ENCODE measurements at places on chromosomes 5 and 9.

GRCh38 chr9:437066-437465 is 222.4 kb downstream of the DOCK8 start:
- DNase-seq: no peak

DNA sequence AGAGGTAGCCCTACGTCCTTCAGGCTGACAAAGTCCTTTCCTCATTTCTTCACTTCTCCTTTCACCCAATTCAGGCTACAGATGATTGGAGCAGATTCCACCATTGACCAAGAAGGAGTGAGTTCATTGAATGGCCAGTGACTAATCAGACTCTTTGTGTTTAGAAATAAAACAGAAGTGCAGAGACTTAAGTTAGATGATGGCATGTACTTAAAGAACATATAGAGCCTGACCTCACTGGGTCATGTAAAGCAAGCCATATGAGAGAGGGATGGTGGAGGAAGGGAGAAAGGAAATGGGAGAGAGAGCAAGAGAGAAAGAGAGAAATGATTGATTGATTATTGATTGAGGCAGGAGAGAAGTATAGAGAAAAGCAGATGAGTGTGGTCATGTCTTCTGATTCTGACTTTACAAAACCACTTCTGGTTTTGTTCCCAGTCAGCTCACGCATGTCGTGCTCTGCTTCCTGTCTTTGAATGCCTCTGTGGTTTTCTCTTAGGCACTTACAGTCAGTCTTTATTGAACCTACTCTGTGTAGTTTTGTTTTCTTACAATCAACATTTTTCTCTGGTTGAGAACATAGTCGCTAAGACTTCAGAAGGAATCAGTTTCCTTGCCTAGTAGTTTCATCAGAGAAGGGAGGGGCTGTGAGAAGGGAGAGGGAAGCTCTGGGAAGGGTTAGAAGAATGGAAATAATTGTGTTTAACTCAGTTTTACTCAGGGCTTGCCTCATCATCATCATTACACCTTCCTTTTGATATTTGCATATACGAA is 149.2 kb upstream of the KLF9 start:
- no peak for DNase-seq

DNA sequence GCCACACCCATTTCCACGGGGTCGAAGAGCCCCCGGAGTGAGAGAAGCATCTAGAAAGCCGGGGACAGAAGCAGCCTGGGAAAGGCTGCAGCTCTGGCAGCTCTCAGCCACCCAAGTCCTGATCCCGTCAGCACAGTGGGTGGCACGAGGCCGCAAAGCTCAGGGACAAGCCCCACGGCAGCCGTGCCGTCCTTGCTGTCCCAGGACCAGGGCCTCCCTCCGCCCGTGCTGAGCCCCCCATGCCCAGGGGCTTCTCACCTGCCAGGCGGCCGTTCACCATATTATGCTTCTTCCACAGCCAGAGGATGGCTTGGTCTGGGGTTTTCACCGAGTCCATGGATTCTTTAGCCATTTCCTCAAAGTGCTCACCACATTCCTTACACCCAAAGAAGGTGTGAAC is 6.1 kb upstream of the LHX3 start:
- DNase-seq: no peak

DNA sequence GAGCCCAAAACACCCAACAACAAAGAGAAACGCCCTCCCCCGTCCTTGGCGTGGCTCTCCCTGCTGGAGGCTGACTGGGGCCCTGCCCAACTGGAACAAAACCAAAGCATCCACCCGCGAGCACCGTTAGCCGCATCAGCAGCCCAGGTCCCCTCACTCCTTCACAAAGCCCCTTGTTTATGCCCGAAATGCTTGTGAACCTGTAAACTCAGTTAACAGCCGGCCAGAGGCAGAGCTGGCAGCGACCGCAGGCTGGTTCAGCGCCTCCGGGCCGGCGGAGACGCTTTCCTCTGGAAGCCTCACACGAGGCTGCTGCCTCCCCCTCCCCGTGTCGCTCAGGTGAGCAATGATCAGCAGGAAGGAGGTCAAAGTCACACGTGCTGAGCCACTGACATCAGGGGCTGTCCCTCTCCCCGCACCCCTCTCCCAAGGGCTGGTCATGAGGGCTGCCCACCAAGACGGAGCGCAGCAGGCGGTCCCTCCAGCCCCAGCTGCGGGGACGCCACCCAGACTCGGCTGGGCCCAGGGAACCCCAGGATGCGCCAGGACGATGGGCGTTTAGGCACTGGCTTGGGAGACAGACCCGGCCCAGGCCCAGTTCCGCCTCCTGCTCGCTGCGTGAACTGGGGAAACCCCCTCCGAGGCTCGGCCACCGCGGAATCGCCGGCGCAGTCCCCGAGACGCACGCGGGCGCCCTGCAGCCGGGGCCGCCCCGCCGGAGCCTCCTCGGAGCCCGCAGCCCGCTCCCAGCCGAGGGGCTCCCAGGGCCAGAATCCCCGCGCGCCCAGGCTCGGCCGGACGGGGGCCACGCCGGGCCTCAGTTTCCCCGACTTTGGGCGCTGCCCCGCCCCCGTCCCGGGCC is 563 bp downstream of the SNAPC4 start:
- DNase-seq: no peak

DNA sequence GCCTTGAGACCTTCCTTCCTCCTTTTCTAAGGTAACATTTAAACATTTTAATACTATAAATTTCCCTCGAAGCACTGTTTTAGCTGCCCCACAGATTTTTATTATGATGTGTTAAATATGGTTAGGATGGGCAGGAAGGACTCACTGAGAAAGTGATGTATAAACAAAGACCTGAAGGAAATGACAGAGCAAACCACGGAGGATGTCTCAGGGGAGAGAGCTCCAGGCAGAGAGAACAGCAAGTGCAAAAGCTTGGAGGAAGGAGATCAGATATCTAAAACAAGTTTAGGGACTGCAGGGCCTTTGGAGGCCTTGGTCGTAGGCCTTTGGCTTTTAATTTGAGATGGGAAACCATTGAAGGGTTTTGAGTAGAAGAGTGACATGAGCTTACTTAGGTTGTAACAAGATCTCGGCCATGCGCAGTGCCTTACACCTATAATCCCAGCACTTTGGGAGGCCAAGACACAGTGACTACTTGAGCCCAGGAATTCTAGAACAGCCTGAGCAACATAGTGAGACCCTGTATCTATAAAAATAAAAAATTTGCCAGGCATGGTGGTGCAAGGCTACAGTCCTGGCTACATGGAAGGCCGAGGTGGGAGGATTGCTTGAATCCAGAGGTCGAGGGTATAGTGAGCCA is 35.5 kb upstream of the LRRTM2 start:
- no peak for DNase-seq

DNA sequence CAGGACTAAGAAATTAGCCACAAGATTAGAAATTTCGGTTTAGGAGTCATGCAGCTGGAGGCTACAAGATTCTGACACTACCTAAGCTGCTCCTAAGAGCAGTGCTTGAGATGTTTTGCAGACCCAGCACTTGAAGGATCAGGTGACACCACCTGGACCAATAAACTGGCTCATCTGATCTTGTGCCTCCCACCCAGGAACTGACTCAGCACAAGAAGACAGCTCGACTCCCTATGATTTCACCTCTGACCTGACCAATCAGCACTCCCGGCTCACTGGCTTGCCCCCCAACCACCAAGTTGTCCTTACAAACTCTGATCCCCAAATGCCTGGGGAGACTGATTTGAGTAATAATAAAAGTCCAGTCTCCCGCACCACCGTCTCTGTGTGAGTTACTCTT is 170.4 kb downstream of the TTC39B start:
- no peak for DNase-seq

DNA sequence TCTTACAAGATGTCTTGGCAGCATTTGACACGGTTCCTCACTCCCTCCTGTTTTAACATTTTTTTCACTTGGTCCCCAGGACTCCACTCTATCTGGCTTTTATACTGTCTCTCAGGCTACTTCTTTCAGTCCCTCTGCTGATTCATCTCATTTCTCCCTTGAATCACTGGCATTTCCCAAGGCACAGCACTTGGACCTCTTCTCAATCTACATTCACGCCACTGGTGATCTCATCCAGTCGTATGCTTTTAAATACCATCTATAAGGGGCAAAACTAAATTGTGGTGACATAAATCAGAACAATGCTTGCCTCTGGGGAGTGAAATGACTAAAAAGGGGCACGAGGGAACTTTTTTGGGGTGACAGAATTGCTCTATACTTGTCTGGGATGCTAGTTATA is 47.1 kb downstream of the MAPKAP1 start:
- no peak for DNase-seq

- no peak for DNase-seq
These were observed 108.4 kb downstream of the PSD2 start for GRCh38 chr5:139903795-139904565.

DNA sequence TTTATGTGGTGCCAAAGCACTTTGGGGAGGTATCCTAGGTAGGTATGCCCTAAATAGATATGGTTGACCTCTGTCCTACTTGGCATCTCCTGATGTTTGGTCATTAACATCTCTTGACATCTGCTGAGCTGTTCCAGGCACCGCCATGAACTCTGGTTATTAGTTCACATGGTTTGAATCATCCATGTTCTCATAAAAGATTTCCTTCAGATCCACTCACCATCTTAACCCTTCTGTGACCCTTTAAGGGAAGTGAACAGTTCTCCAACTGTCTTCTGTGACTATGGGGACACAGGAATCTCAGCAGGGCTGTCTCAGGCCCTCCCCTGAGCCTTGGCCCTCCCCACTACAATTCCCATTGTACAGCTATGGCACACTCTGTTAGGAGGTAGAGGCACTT is 167.7 kb downstream of the CDH6 start:
- no peak for DNase-seq

DNA sequence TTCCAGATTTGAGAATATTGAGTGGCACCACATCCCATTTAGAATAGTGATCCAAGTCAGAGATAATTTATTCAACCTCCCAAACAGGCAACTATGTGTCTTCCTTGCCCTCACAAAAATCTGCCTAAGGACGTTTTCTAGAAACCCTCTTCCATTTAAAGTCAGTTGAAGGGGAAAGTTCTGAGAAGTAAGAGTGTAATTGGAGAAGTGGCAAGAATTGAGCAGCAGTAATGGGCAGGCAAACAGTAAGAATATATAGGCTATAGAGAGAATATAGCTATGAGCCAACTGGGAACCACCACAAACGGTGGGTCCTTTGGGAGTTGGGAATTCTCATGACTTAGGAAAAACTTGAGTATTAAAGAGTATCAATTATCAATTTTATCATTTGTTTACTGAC is 31.1 kb upstream of the CETN3 start:
- no peak for DNase-seq

DNA sequence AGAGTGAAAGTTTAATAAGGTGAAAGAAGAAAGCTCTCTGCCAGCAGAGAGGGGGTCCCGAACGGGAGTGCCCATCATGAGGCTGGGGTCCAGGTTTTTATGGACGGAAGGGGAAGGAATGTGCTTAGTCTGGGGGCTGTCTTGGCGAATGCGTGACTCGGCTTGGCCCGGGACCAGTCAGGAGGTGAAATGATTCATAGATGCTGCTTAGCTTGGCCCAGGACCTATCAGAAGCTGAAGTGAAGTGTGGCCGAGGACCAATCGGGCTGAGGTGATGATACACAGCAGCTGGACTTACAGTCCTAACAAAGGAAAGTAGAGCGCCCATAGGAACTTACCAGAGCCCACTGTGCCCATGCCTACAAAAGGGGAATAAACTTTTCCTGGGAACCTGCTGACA is 3.9 kb upstream of the FKTN start:
- no peak for DNase-seq

GRCh38 chr5:67012171-67012570 is 184.4 kb downstream of the CD180 start:
- no peak for DNase-seq

DNA sequence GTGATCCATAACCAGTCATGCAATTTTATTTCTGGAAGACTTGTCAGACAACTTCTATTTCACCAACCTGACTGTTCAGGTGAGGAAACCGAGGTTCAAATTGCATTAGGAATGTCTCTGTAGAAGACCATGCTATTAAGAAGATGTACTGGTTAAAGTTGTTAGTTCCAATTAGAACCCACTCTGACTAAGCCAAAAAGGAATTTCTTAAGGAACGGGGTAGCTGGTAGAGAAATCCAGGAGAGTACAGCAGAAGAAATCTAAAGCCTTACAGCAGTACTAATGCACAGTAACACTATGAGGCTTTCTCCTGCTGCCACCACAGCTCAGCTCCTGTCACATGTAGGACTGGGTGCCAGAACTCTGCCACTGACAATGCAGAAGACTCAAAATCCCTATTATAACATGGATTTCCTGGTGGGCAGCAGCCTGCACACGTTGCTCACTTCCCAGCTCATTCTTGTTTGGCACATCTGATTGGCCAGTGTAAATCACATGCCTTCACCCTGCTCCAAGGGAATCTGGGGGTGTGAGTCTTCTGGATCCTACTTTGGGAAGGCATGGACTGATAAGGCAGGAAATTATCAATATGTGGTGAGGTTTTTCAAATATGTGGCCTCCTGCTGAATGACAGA is 37.1 kb downstream of the CAST start:
- DNase-seq: no peak

DNA sequence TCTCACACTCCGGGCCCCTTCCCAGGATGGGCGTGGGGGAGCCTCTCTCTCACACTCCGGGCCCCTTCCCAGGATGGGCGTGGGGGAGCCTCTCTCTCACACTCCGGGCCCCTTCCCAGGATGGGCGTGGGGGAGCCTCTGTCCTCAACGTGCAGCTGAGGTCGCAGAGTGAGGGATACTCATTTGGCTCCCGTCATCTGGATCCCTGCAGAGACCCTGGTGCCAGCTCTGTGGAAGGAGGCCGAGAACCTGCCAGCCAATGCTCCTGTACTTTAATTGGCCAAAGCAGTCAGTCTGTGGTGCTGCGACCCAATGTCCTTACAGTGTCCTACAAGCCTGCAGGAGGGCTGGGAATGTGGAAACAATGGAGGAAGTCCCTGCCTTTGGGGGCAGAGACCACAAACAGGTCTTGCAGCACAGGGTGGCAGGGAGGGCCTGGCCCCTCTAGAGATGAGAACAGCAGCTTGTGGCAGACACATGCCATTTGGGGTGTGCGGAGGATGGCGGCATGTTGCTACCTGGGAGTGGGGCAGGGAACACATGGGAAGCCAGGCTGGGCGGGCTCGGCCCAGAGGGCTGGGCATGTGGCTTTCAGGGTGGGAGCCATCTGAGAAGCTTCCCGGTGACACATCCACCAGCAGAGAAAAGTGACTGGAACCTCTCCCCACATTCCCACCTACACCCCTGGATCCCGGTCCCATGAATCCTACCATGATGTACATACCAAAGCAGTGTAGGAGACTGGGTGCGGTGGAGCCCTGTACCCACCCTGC is 13.6 kb upstream of the MRNIP start:
- no peak for DNase-seq

GRCh38 chr5:34499001-34499734 is 157.0 kb upstream of the RAI14 start:
- DNase-seq: no peak
